Activated T-helper 17 cell treated with anti-CD3 and anti-CD28 coated beads, Interleukin-2, amount 50 U/mL, for 72 hours (primary cell): ENCODE measurements at places on chromosomes 7 and 10.

GRCh38 chr7:116363637-116364432 lies 135.7 kb upstream of the CAV2 start:
- no peak for ATAC-seq
- peaks cover 13% of the 10 kb centered on the region for H3K27me3 ChIP-seq
- no peak overlapping the region for H3K27ac ChIP-seq

DNA sequence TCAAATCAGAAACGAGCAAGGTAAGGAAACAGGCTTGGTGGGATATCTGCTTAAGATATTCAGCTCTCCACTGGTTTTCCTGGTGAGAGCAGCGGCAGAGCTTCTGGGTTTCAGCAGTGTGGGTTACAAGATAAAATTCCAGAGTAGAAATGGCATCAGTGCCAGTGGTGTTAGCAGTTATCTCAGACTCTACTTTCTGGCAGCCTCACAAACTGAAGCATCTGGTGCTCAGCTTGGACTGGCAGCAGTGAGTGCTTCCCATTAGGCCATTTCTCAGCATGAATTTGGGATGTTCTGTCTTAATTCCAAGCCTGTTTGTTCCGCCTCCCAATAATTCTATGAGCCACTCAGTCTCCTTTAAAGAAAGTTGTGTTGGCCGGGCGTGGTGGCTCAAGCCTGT lies 6.9 kb upstream of the GSTO2 start:
- peak overlapping the region; percentile 78 for H3K4me3 ChIP-seq
- ATAC-seq, result no peak
- peaks cover 55% of the 10 kb centered on the region for H3K4me1 ChIP-seq
- H3K36me3 ChIP-seq, result peaks cover 100% of the 10 kb centered on the region

GRCh38 chr7:44639671-44640321 lies 33.4 kb downstream of the OGDH start:
- H3K27me3 ChIP-seq, result no peaks in the 10 kb centered on the region
- peak overlapping the region; percentile 99 for H3K27ac ChIP-seq
- no peak for ATAC-seq
- H3K36me3 ChIP-seq, result peaks cover 17% of the 10 kb centered on the region
- H3K4me1 ChIP-seq, result peaks cover 57% of the 10 kb centered on the region

DNA sequence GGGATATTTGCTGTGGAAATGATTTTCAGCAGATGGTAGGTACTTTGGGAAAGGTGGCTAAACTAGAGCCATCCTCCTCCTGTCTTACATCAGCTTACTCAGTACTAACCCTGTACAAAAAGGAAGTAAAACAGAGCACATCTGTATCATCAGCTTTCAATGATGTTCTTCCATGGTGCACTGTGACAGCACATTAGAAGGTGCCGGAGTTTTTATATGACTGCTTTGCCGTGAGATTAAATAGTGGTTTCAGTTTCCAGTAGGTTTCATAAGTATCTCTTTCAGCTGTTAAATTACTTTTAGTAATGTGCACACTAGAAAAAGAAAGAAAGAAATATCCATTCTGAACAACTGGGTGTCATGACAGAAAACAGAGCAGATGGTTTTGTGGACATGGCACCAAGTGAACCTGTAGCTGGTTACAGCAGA lies 86.5 kb downstream of the ARID5B start:
- ATAC-seq, result peak; percentile 91
- peak overlapping the region; percentile 91 for H3K27ac ChIP-seq
- peaks cover 75% of the 10 kb centered on the region for H3K36me3 ChIP-seq

DNA sequence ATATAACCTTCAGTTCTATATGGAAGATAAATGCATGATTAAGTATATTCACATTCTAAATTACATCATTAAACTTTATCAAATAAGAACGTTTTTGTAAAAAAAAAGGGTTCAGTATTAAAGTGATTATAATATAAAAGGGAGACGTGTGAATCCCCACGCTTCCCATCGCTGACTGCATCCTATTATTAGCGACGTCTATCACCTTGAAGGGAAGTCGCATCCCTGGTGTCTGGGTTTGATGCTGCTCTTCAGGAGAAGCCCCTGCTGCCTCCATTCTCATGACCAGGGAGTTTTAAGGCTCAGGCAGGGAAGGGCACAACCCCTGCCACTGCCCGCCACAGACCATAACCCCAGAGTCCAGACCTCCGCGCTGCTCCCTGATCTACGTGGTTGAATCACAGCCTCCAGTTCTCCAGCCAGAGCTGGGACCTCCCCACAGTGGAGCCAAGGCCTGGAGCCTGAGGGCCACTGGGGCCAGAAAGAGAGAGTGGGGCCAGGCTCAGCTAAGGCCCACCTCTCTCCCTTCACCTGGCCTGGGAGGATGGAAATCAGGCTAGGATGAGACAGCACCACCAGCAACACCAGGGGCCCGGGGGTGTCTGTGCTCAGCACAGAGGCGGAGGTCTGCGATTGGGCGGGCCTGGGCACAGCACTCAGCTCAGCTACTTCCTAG lies 130.6 kb downstream of the TCERG1L start:
- H3K27ac ChIP-seq, result no peak overlapping the region
- no peak overlapping the region for H3K4me3 ChIP-seq
- no peaks in the 10 kb centered on the region for H3K4me1 ChIP-seq
- no peak for ATAC-seq
- H3K36me3 ChIP-seq, result no peaks in the 10 kb centered on the region
- peaks cover 11% of the 10 kb centered on the region for H3K27me3 ChIP-seq

GRCh38 chr10:33537066-33537465 lies 202.6 kb upstream of the NRP1 start:
- H3K36me3 ChIP-seq, result no peaks in the 10 kb centered on the region
- H3K27me3 ChIP-seq, result peaks cover 45% of the 10 kb centered on the region
- no peak overlapping the region for H3K4me3 ChIP-seq

DNA sequence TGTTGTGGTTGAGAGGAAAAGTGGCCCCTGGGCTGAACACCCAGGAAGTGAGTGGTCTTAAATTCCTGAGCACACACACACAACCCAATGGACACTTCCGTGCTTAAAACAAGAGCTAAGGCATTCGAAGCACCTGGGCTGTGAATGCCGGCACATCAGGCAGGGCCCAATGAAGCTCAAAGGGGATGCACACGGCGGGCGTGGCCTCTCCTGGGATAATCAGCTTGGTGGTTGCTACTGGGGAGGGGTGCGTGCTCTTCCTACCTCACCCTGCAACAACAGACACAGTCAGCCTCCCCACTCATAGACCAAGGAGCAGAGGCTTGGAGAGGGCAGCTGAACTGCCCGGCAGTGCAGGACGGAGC lies 115.0 kb upstream of the TCERG1L start:
- no peak for ATAC-seq
- no peak overlapping the region for H3K27ac ChIP-seq
- H3K36me3 ChIP-seq, result no peaks in the 10 kb centered on the region
- no peak overlapping the region for H3K4me3 ChIP-seq

GRCh38 chr7:143354965-143355364 lies 7.5 kb downstream of the FAM131B start:
- no peaks in the 10 kb centered on the region for H3K27me3 ChIP-seq
- H3K4me1 ChIP-seq, result no peaks in the 10 kb centered on the region
- no peaks in the 10 kb centered on the region for H3K36me3 ChIP-seq
- no peak for ATAC-seq
- no peak overlapping the region for H3K4me3 ChIP-seq

DNA sequence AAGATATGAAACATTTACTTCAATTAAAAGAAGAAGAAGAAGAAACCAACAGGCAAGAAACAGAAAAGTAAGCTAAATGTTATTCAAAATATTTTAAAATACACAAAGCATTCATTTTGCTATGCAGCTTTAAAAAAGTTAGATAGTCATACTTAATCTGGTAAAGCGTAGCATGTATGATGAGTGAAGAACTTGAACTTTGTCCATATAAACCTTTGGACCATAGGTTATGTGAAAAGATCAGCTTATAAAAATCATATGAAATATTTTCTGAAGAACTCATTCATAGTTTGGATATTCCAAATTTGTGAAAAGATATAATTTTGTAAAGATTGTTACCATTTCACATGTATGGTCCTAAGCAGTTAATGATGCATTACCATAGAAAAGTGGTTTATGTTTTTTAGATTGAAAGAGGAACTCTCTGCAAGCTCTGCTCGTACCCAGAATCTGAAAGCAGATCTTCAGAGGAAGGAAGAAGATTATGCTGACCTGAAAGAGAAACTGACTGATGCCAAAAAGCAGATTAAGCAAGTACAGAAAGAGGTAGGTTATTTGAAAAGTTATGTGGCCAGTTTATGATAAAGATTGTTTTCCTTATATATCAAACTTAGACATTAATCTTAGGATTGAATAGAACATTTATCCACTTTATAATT lies 37.3 kb downstream of the KIF20B start:
- no peak for ATAC-seq
- H3K4me1 ChIP-seq, result peaks cover 13% of the 10 kb centered on the region
- peaks cover 33% of the 10 kb centered on the region for H3K36me3 ChIP-seq
- no peaks in the 10 kb centered on the region for H3K27me3 ChIP-seq
- H3K27ac ChIP-seq, result peak overlapping the region; percentile 69

DNA sequence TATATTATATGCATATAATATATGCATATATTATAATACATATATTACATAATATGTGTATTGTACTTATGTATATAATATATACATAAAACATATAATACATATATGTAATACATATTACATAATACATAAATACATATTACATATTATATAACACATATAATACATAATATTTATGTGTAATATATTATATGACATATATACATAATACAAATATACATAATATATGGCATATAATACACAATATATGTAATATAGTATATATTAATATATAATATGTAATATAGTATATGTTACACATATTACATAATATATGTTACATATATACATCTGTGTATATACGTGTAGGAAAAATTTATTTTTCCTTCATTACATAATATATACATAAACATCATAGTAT lies 63.4 kb downstream of the SGMS1 start:
- H3K4me1 ChIP-seq, result peaks cover 8% of the 10 kb centered on the region
- no peaks in the 10 kb centered on the region for H3K36me3 ChIP-seq
- no peak overlapping the region for H3K27ac ChIP-seq
- ATAC-seq, result no peak
- H3K27me3 ChIP-seq, result no peaks in the 10 kb centered on the region

DNA sequence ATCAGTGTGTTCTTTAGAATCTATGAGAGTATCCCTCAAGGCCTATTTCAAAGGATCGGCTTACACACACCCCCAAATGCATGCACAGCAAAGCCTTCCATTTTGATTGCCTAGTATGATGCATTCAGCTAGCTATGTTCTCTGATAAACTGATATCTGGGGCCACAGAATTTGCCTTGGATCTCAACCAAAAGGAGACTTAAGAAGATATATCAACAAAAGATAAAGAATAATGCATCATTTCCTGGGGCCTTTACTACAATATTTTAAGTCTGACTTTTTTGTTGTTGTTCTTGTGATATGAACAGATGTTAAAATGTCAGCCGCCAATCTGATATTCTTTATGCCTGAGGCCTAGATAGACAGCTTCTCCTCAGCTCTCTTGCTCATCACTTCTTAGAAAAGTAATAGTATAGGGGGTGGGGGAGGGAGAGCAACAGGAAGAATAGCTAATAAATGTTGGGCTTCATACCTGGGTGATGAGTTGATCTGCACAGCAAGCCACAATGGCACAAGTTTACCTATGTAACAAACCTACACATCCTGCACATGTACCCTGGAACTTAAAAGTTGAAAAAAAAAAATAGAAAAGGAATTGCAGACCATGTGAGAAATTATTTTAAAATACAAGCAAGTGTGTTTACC lies 792.9 kb upstream of the GHITM start:
- ATAC-seq, result no peak
- no peaks in the 10 kb centered on the region for H3K27me3 ChIP-seq
- no peak overlapping the region for H3K27ac ChIP-seq
- no peaks in the 10 kb centered on the region for H3K4me1 ChIP-seq
